Hindlimb muscle (tissue), 1 donor: ENCODE measurements at places on chromosomes 11 and 22. TPM values are rescaled to one million over a fixed set of nuclear protein-coding genes. Genes with fewer than 3 reads are reported as not detected.

DNA sequence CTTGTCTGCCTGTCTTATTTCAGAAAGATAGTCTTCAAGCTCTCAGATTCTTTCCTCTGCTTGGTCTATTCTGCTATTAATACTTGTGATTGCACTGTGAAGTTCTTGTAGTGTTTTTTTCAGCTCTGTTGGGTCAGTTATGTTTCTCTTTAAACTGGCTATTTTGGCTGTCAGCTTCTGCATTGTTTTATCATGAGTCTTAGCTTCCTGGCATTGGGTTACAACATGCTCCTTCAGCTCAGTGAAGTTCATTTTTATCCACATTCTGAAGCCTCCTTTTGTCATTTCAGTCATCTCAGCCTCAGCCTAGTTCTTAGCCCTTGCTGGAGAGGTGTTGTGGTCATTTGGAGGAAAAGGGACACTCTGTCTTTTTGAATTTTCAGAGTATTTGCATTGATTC lies 15.5 kb upstream of the DEPDC7 start:
- DNase-seq: no peak

GRCh38 chr11:63847363-63847762 lies 8.5 kb downstream of the MARK2 start:
- DNase-seq: no peak

GGT5 gene
- 13.7 TPM for polyA plus RNA-seq

TMA7B gene
- not detected for polyA plus RNA-seq

- DNase-seq: no peak
Observed at GRCh38 chr11:111063726-111064517, 181.6 kb upstream of the POU2AF2 start.

DNA sequence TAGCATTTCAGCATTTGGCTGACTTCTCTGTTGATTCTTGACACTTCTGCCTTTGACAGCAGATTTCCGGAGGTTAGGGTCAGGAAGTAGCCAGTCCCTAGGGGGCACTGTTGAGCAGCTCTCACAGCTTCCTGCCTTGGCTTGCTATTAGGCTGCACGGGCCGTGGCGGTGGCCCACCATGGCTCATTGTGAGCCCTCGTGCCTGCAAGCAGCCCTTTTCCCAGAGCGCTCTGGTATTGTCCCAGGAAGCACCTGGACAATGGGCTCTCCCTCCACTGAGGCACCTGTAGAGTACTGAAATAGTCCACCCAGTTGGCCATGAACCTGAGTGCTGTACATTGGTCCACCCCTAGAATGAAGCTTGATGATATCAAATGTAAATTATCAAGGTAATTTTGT lies 100.2 kb upstream of the GAL start:
- peak; percentile 6 for DNase-seq

DNA sequence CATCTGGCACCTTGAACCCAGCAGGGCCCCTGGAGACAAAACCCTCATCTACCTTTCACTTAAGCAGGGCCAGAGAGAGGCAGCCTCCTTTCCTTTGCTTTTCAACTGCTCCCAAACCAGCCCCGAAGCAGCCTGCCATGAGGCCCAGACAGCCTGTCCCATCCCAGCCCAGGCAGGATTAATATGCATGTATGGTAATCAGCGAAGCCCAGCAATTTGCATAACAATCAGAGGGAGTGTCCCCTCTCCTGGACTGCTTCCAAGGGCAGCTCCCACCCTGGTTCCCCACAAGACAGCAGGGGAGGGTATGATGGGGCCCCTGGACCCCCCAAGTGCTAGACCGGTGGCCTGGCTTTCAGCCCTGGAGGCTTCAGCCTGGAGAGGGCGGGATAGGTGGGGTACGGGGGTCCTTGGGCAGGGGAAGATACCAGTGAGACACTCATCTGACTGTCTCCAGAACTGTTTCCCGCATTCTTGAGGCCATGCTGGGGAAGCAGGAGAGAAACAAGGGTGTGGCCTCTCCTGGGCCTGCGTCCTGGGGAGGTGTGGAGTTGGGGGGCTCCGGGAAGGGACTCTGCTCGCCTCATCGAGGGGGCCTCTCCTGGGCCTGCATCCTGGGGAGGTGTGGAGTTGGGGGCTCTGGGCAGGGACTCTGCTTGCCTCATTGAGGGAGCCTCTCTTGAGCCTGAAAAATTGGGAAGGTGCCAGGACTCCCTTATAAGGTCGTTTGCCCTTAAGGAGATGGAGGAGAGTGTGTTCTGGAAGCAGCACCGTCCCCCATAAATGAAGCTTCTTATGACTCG lies 93.2 kb upstream of the PRR5 start:
- no peak for DNase-seq

GRCh38 chr11:125689274-125689859 lies 8.7 kb upstream of the ACRV1 start:
- DNase-seq: no peak

DNA sequence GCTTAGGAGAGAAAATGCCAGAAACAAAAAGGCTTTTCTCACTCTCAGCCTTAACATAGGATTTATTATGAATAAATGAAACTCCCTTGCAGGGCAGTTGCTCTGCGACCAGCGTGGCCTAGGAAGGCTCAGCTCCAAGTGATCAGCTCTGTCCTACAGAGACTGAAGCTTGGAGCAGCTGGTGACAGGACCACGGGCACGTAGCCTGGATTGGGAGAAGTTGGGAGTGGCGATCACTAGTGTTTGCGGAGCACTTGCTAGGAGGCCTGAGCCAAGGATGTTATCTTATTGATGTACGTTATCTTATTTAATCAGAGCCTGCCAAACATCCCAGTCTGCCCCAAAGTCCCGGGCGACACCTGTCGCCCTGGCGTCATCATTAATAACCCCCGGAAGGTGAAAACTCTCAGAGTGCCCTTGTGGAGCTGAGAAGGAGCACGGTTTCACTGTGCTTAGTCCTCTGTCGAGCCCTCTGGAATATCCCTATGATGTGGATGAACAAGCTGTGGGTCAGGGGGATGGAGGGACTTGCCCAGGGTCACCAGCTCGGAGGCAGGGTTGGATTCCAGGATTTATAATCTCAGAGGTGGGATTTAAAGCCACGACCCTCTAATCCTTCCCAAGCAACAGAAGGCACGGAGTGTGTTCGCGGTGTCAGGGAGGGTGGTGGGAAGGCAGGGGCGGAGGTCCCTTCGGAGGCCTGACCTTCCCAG lies 40.8 kb upstream of the SMIM38 start:
- DNase-seq: no peak

GRCh38 chr11:57368106-57368844 lies 12.7 kb downstream of the PRG3 start:
- DNase-seq: no peak
